Activated CD8-positive, alpha-beta T cell treated with anti-CD3 and anti-CD28 coated beads, Interleukin-2, amount 10 ng/mL, durations not matched to agents 7 days and 5 days (primary cell): ENCODE measurements at places on chromosomes 2 and 18.

DNA sequence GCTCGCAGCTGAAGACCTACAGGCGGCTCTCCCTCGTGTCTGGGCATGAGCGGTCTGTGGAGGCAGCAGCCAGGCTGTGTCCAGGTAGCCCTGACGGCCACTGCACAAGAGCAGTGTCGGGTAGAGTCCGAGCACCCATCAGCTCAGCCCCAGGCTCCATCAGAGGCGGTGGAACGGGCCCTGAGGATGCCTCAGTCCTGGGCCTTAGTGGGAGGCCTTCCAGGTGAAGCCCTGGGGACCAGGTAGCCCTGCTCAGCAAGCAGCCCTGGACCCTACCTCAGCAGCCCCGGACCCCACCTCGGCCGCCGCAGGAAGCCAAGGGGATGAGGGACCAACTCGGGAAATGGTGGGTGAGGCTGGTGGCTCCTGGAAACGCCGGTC is 21.3 kb upstream of the KLF11 start:
- no peak for DNase-seq

- DNase-seq = no peak
Observed at GRCh38 chr2:215466097-215466909, 30.4 kb upstream of the FN1 start.

DNA sequence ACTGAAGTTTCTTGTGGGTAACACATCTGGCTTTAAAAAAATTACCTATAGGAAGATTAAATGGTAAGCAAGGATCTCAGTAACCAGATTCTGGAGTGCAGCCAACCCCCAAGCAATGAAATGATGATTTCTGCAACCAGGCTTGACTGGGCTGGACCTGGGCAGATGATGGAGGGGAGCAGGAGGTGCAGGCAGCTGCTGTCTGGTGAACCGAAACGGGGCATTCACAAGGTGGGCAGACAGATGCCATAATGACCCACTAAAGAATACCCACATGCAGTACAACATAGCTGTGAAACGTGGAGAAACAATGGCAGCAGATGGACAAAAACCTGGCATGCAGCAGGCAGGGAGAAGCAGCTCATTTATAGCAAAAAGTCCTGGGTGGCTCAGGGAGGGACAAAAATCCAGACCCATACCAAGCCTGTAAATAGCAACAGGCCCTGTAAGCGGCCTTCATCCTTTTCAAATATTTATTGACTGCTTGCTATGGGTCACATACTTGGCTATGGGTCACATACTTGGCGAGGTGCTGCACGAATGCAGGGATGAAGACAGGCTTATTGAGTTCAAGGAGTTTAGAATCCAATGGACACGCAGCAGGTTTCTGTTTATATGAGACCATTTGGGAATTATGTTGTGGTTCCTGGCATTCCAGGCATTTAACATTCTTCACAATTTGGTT is 244.7 kb downstream of the HRH4 start:
- no peak for DNase-seq

DNA sequence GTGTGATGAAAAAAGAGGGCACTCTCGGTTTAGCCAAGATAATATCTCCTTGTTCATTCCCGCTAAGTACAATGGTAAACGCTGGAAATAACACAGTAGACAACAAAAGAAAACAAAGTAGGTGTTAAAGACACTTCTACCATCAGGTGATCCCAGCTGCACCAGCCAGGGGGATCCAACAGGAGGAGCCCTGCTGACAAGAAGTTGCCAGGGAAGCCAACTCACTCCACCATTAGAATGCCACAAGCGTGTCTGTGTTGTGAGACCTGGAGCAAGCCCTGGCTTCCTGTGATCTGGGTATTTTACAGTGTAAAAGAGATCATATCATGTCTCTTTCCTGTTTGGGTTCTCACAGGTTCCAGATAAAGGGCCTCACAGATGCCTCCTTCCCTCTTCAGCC is 117.0 kb downstream of the GRB14 start:
- DNase-seq = no peak

GRCh38 chr2:233289648-233290047 is 18.0 kb upstream of the SAG start:
- DNase-seq = no peak

DNA sequence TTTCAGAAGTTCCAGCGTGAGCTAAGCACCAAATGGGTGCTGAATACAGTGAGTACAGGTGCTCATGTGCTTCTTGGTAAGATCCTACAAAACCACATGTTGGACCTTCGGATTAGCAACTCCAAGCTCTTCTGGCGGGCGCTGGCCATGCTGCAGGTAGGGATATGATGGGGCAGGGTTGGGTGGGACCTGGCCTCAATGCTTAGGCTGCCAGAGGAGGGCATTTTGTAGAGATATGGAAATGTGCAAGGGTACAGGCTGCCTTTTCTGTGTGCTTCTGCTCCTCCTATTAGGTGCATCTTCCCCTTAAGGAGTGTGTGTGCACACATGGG is 22.1 kb downstream of the GCKR start:
- DNase-seq = no peak
